ENCODE measurements at places on chromosomes 2 and 18.

- no peak for DNase-seq
Measured at GRCh38 chr2:67130531-67131256, 266.4 kb upstream of the ETAA1 start.

DNA sequence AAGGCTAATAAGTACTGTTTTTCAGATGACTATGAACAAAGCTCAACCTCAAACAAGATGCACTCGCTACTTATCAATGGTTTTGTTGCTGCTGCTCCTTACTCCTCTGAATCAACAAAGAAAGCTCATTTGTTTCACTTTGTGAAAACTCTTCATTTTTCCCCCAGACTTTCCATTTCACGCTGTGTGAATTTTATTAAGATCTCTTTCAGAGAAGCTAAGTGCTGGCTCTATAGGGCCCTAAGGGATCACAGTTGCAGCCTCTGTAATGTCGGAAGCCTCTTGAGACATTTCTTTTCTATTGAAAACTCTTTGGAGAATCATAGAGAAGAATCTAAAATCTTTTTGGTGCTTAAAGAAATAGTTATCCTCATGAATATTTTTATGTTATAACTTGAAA, 209.8 kb downstream of the CD226 start:
- DNase-seq, result no peak

DNA sequence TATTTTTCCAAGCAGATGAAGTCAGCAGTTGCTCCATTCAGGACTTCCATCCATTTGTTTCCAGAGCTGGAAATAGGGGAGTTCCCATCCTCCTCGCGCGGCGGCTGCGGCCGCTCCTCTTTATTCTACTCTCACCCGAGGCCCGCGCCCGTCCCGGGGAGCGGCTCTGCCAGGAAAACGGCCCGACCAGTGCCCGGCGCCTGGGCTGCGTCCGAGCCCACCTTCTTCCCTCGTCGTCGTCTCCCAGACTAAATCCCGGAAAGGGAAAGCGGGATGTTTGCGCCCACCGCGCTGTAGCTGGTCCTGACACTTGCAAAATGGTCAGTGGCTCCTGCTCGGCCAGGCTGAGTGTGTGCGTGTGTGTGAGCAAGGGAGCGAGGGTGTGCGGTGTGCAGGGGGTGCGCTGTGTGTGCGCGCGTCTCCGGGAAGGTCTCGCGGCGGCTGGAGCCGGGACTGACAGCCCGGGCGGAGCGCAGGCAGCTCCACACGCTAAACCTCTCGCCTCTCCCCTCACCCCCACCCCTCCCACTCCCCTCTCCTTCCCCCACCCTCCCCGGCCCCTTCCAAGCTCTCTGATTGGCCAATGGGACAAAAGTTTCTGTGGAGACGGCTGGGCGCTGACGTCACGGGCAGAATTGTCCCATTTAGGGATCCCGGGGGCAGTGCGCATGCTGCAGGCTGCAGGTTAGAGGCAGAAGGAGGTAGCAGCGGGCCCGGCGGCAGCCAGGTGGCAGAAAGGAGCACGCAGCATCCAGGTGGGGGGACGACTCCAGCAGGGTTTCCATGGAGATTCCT, at the start of gene NOL4:
Gene NOL4 (minus strand): TSS at position 491 of the 795 bp plus-strand sequence. CDS start 1,660 bp downstream, outside the sequence.
- no peak for DNase-seq

DNA sequence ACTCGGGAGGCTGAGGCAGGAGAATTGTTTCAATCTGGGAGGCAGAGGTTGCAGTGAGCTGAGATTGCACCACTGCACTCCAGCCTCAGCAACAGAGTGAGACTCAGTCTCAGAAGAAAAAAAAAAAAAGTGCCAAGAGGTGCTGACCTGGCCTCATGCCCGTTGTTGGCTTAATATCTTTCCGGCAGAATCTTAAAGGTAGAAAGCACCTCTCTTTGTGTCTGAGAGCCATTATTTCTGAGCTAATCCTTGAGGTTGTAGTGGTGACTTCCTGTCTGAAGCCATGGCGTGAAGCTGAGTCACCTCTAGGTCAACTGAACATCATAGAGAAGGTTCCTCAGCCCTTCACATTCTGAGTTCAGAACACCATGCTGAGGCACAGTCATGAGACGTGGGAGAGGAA, 60.4 kb downstream of the WDSUB1 start:
- no peak for DNase-seq

DNA sequence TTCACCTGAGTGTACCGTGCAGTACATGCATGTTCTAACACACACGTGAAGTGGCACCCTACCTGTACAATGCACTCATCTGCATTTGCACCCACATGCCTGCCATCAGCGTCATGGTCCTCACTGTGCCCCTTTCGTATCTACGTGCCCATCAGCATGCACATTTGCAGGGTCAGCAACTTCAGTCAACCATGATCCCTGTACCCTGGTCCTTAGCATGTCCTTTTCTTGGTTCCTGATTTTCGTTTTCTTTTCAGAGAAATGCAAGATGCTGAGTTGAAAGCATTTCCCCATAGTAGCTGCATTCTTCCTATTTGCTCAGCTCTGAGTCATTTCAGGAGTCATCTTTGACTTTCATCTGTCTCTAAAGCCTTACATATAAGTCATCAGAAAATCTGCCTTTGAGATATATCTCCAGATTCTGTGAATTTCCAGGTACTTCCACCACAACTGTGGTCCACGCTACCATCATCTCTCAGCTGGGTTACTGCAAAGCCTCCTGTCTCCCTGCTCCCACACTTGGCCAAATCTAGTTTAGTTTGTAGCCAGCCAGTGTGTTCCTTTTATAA, 14.7 kb upstream of the PUM2 start:
- no peak for DNase-seq

- DNase-seq, result no peak
Measured at GRCh38 chr2:108607706-108608301, 73.5 kb downstream of the LIMS1 start.

DNA sequence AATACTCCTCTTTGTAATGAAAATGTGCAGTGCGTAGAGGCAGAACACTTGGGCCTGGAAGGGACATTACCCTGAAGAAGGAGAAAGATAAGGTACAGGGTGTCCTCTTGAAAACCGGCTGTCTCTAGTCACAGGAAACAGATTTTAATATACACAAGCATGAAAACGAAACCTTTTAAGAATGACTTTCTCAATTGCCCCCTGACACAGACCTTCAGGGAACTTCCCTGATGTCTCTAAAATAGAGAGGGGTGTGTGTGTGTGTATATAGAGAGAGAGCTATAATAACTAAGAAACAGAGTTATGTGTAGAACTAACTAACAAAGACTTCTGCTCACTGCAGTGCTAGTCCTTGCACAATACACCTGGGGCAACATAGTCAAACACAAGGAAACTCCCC, 780.0 kb downstream of the CNTNAP5 start:
- no peak for DNase-seq

DNA sequence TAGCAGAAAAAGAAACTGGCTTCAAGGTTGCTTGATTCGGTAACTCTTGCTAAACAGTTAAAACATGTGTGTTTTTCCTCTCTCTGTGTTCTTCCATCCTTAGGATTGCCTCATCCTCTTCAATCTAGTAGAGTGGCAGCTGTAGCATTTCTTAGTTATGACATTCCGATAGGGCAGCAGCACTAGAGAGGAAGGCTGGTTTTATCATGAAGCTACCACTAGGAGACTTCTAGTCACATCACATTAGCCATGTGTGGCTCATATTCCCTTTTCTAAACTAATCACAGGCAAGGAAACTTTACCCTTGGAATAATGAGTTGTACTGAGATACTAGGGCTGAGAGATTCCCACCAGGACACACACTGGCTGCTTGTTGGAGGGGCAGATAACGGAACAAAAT, 187.6 kb downstream of the DOK6 start:
- no peak for DNase-seq

GRCh38 chr2:8142461-8142860, 539.4 kb upstream of the ID2 start:
- no peak for DNase-seq

- DNase-seq, result no peak
Measured at GRCh38 chr2:23419171-23420090, 34.5 kb downstream of the KLHL29 start.

GRCh38 chr2:240559286-240559685, 871 bp upstream of the DUSP28 start:
- DNase-seq, result no peak

DNA sequence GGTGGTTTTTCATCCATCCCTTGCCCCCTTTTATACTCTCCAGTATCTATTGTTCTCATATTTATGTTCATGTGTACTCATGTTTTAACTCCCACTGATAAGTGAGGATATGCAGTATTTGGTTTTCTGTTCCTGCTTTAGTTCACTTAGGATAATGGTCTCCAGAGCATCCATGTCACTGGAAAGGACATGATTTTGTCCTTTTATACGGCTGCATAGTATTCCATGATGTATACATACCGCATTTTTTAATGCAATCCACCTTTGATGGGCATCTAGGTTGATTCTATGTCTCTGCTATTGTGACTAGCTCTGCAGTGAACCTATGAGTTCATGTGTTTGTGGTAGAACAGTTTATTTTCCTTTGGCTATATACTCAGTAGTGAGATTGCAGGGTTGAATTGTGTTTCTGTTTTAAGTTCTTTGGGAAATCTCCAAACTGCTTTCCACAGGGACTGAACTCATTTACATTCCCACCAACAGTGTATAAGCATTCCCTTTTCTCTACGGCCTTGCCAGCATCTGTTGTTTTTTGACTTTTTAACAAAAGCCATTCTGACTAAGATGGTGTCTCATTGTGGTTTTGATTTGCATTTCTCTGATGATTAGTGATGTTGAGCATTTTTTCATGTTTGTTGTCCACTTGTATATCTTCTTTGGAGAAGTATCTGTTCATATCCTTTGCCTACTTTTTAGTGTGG, 420.2 kb downstream of the THSD7B start:
- DNase-seq, result no peak

- DNase-seq, result no peak
Measured at GRCh38 chr2:62774555-62775366, 69.2 kb downstream of the EHBP1 start.

DNA sequence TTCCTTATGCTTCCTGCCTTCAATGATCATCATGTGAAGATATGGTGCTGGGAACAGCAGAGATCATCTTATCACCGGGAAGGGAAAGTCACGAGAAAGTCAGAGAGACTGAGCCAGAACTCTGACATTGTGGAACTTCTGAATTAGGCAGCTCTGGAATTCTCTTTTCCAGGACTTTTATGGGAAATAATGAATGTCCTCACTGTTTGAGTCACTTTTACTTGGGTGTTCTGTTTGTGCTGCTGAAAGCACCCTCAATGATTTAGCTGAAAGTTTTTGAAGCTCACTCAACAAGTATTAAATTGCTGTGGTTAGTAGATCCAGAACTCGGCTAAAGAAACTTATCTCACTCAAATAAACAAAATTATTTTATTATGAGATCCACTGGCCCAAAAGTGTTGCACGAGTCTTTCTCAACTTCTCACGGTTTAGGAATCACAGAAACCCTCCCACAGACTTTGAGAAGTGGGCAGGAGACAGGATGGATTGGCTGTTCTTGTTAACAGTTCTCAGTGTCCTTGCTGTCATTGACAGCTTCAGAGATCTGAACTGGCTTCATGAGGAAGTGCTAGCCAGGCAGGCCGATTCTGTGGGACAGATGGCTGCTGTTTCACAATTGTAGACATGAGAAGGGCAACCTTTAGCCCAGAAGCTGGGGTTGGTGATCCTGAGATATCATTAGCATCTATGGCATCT, 26.4 kb upstream of the ATRAID start:
- no peak for DNase-seq

GRCh38 chr2:176455816-176456291, 186.6 kb downstream of the MTX2 start:
- no peak for DNase-seq

GRCh38 chr2:227813562-227814353, at the start of gene CCL20:
CCL20 (plus strand) TSS chr2:227813842; CDS start chr2:227813912, 70 bp downstream.
- no peak for DNase-seq

GRCh38 chr18:58777471-58777870, 87.2 kb upstream of the ZNF532 start:
- DNase-seq, result no peak

GRCh38 chr18:24734058-24734457, 273.6 kb downstream of the HRH4 start:
- no peak for DNase-seq

GRCh38 chr2:219812672-219813071, 185.2 kb downstream of the SLC4A3 start:
- DNase-seq, result no peak

DNA sequence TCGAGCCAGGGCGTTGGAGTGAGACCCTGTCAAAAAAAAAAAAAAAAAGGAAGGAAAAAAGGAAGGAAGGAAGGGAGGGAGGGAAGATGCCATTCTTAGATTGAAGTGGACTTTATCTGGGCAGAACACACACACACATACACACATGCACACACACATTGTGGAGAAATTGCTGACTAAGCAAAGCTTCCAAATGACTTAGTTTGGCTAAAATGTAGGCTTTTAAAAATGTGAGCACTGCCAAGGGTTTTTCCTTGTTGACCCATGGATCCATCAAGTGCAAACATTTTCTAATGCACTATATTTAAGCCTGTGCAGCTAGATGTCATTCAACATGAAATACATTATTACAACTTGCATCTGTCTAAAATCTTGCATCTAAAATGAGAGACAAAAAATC, 564 bp upstream of the TTR start:
- DNase-seq, result no peak

DNA sequence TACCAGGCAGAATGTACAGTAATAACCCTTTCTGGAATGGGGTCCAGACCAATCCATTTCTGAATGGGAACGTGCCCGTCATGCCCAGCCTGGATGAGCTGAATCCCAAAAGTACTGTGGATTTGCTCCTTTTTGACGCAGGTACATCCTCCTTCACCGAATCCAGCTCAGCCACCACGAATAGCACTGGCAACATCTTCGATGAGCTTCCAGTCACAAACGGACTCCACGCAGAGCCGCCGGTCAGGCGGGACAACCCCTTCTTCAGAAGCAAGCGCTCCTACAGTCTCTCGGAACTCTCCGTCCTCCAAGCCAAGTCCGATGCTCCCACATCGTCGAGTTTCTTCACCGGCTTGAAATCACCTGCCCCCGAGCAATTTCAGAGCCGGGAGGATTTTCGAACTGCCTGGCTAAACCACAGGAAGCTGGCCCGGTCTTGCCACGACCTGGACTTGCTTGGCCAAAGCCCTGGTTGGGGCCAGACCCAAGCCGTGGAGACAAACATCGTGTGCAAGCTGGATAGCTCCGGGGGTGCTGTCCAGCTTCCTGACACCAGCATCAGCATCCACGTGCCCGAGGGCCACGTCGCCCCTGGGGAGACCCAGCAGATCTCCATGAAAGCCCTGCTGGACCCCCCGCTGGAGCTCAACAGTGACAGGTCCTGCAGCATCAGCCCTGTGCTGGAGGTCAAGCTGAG, 89.6 kb downstream of the SH3BP4 start:
- DNase-seq, result no peak

- DNase-seq, result no peak
Measured at GRCh38 chr2:55843994-55844345, 79.6 kb downstream of the EFEMP1 start.

- no peak for DNase-seq
Measured at GRCh38 chr2:8298783-8299182, 383.1 kb upstream of the ID2 start.

All from stimulated activated CD8-positive, alpha-beta memory T cell treated with anti-CD3 and anti-CD28 coated beads, Interleukin-15, amount 100 ng/mL, for 24 hours (primary cell).